ENCODE measurements at places on chromosomes 12 and 14.

DNA sequence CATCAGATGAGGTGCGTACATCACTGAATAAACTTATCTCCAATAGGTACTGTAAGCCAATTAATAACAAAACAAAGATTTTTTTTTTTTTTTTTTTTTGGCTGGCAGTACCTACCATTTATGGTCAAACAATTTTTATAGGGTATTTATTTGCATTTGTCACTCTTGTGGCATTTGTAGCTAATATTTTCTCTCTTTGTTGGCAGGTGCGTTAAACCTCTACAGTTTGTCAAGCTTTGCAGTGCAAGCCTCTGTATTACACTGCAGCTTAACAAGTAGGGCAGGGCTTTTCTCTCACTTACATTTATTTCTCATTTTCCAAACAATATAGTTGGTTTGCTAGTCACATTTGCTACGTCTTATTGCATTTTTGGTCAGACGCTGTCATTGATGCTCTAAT is 12.3 kb downstream of the PRPF39 start:
- no peak for DNase-seq

DNA sequence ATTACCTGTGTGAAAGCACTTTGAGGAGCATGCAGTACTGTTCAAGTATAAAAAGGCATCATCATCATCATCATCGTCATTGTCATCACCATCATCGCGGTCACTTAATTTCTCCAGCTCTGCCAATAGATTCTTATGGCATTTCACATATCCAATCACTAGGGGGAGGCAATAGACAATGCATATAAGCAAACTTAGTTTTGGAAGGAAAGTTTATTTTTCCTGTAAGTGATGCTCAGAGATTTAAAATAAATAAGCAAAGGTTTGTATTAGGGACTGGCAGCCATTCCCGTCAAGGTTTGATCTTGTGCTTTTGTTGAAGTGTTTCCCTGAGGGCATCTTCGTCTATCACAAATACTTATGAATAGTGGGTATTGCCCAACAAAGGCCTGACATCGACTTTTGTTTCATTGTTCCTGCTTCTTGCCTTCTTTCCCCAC is 127.4 kb downstream of the KTN1 start:
- DNase-seq, result peak; percentile 63

DNA sequence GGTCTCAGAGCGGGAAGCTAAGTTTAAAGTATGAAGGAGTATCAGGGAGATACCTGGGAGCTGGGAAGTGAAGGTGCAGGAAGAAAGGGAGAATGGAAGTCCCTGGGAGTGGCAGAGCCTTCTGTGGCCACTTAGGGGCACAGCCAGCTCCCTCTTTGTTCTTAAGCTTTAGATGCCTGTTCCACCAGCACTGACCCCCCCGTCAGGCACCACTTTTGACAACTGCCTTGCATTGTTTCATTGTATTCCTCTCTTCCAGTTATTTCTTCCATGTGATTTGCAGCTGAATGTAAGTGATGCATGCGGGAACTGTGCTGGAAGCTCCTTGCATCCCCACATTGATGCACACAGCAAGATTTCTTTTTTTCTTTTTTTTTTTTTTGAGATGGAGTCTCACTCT is 2.6 kb downstream of the GALNT16 start:
- DNase-seq, result no peak

DNA sequence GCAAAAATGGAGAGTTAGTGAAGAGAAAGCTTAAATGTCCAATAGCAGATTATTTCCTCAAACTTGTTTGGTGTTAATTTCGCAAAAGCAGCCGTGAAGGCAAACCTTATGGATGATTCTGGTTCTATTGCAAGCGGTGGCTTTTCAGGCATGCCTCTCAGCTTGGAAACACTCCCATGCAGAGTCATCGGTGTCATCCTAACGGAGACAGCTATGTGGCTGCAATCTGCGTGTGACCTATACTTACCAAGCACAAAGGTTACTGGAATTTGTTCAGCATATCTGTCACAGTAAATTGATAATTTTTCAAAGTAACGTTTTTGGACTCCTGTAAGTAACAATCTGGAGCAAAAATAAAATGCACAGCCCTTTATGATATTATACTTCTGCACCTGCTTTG is 5.0 kb downstream of the BEST3 start:
- DNase-seq, result no peak

GRCh38 chr14:61221906-61222305 is 59.2 kb downstream of the TMEM30B start:
- peak; percentile 86 for DNase-seq

- no peak for DNase-seq
Observed at GRCh38 chr14:90678420-90678819, 137.8 kb downstream of the TTC7B start.

- no peak for DNase-seq
Observed at GRCh38 chr14:73762375-73762822, 48.2 kb upstream of the PNMA1 start.

GRCh38 chr14:73463411-73463810 is 5.1 kb upstream of the NUMB start:
- DNase-seq, result no peak

GRCh38 chr12:3311027-3311402 is 180.0 kb upstream of the PRMT8 start:
- no peak for DNase-seq

DNA sequence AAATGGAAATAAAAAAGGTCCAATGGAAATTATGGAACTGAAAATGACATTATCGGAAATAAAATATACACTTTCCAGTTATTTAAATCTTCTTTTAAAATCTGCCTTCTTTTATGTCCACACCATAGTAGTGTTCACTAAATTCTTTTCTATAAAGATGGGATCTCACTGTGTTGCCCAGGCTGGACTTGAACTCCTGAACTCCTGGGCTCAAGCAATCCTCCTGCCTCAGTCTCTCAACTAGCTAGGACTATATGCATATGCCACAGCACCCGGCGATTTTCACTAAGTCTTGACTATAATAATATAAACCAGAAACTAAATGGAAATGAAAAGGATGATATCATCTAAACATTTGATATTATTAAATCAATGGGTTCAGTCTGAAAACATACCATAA is 188.4 kb downstream of the MED13L start:
- DNase-seq, result no peak

DNA sequence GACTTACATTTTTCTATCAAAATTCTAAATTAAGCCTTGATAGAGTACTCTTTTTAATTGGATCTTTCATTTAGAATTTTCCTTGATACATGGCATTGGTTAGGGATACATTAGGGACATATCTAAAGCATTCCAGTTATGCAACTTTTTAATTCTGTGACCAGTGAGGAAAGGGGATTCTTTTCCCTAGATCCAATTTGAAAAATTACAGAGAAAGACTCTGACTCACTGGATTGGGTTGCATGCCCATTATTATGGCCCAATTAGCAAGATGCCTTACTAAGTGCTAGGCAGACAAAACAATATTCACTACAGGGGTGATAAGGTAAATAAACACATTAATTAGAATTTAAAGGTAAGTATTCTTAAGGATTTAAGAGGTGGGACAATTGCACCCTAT is 5.2 kb upstream of the RAD52 start:
- no peak for DNase-seq

DNA sequence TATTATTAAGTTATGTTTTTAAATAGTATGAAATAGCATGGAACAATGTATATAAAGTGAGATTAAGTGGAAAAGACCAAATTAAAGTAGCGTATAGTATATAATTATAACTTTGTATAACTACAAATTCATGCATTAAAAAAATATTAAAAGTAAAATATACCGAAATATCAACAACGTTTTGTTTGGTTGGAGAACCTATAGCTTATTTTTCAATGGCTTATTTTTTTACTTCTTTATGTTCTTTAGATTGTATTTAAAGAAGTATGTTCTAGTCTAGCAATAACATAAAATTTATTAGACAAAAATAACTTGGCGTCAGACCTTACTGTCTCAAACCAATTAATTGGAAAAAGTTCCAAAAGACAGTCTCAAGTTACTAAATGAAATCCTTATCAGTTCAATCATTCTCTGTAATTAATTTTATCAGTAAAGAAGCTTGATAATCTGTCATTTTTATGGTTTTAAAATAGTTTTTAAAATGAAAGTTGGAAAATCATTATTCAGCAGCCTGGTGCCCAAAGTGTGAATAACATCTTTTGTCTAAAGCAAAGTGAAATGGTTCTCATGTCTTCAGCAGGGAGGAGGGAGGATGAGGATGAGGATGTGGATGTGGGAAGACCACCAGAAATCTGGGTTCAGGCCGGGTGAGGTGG is 46.7 kb downstream of the IRAK3 start:
- DNase-seq, result no peak

GRCh38 chr12:67966560-67966959 is 22.7 kb upstream of the IFNG-AS1 start:
- no peak for DNase-seq

- no peak for DNase-seq
Observed at GRCh38 chr12:32669584-32669983, 9.5 kb upstream of the DNM1L start.

DNA sequence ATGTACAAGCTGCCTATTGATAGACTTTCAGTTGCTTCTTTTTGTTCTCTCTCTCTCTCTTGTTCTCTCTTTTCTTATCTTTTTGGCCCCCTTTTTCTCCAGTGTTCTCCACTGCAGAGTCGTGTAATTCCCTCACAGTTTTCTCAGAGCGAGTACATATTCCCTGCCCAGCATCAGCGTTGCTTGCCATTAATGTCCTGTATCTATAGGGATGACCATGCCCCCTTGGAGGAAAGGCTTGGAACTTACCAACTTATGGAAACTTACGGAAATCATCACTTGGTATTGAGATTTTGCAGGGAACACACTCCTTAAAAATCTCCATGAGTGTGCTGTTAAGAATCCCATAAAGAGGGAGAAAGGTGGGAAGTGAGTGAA is 14.3 kb upstream of the COL2A1 start:
- DNase-seq, result no peak

- DNase-seq, result no peak
Observed at GRCh38 chr12:4943938-4944284, 34.2 kb downstream of the KCNA1 start.

- no peak for DNase-seq
Observed at GRCh38 chr12:8816448-8817050, 5.9 kb upstream of the A2ML1 start.

- no peak for DNase-seq
Observed at GRCh38 chr12:108890208-108890607, 10.3 kb downstream of the DAO start.

DNA sequence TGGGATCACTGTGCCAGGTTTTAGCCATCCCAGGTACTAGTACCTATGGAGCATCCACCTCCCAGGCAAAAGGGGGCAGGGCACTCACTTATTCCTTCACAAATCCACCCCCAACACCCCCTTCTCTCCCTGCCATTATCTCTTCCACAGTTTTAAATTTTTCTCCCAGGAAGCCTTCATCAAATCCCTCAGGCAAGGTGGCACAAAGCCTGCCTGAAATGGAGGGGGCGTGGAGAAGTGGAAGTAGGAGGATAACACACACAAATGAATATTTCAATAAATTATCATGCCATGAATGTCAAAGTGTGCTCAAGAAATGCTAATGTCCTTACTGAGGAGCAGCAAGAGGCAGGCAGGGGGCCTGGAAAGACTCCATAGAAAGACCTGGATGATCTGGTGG is 4.7 kb upstream of the CHST11 start:
- DNase-seq, result no peak

GRCh38 chr14:22314183-22314820 is 274.7 kb downstream of the DAD1 start:
- DNase-seq, result peak; percentile 35

DNA sequence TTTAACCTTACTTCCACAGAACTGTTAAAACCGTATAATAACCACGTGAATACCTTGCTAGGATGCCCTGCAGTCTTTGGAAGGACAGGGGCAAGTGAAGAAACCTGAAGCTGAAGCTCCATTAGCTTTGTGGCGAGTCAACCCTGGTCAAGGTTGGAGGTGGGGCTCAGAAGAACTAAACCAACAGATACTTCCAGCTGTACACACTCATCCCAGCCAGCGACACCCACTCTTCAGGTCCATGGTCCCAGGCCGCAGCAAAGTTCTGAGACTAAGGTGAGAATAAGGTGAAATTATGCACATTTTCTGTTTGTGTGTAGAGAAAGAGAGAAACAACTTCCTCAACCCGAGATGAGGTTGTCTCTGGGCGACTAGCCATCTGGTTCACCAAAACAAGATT is 77.6 kb downstream of the NTF3 start:
- no peak for DNase-seq

DNA sequence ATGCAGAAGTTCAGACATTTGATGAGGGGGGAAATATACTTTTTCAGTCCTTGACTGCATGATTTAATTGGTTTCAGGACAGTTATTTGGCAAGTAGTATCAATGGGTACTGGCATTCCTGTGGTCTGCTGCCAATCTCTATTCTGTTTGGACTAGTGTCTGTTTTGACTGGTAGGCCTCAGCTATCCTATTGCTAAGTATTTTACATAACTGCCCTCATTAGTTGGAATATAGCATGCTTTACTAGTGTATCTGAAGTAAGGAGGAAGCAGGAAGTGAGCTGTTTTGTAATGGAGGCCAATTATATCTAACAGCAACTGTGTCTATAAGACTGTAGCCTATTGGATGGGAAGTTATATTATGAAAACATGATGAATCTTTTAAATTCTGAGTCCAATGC is 104.3 kb downstream of the FLRT2 start:
- DNase-seq, result no peak

DNA sequence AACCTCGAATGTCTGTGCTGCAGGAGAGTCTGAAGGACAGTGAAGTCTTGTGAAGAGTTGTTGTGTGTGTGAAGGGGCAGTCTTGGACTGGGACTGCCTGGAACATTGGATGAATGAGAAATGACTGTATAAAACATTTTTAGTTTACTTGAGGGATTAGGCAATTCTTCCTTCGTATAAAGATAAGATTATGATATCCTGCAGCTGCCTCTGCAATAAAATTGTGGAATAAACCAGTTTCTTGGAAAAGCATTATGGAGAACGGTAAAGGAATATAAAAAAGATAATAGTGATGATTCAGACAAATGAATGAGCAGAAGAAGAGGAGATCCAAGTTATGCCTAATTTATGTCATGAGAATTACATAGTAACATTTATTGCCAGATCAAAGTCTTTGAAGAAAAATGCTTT is 30.9 kb upstream of the LUM start:
- no peak for DNase-seq

GRCh38 chr12:125435871-125436270 is 370.6 kb downstream of the AACS start:
- no peak for DNase-seq

GRCh38 chr14:59254911-59255545 is 66.6 kb downstream of the DAAM1 start:
- no peak for DNase-seq

GRCh38 chr12:4135919-4136605 is 137.5 kb upstream of the CCND2 start:
- DNase-seq, result no peak

DNA sequence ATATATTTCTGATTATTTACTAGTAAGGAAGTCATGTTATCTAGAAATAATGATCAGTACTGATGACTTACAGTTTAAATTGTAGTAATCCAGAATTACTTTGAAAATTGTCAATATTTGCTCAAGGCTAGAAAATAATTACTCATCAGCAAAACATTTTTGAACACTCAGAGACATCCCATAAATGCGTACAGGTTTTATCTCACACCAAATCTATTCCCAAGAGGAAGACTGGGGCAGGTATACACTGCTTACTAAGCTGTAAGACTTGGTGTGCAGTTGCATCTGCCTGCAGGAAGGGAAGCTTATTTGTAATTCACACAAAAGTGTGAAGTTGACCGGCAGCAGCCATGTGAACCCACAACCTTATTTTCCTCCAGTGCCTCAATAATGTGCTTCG is 146.4 kb downstream of the CCER1 start:
- DNase-seq, result no peak
